Upper lobe of right lung (tissue), 1 donor: ENCODE measurements at places on chromosomes 16 and 17. TPM values are rescaled to one million over a fixed set of nuclear protein-coding genes. Genes with fewer than 3 reads are reported as not detected.

AP2B1 gene
- total RNA-seq: 153 TPM

TP53TG3D gene
- total RNA-seq: 1.3 TPM

ABAT gene
- 9.8 TPM for total RNA-seq

RGS11 gene
- 7.8 TPM for total RNA-seq

C1QTNF1 gene
- total RNA-seq: 28.3 TPM

HGS gene
- 88.3 TPM for total RNA-seq

TNRC6C gene
- total RNA-seq: 21.7 TPM

GRAP gene
- 10.6 TPM for total RNA-seq

- peak; percentile 85 for DNase-seq
Measured at GRCh38 chr16:11742093-11742535, 543 bp downstream of the TXNDC11 start.

- DNase-seq: peak; percentile 95
Measured at GRCh38 chr16:527015-527903, at the start of gene CAPN15. Gene CAPN15, plus strand, starts transcription at chr16:527712. Its CDS starts 19,127 bp downstream, at chr16:546839.

- no peak for DNase-seq
Measured at GRCh38 chr16:70158261-70158939, 15.2 kb upstream of the CLEC18C start.

- no peak for DNase-seq
Measured at GRCh38 chr16:85204242-85205010, 92.2 kb upstream of the CIBAR2 start.

DNA sequence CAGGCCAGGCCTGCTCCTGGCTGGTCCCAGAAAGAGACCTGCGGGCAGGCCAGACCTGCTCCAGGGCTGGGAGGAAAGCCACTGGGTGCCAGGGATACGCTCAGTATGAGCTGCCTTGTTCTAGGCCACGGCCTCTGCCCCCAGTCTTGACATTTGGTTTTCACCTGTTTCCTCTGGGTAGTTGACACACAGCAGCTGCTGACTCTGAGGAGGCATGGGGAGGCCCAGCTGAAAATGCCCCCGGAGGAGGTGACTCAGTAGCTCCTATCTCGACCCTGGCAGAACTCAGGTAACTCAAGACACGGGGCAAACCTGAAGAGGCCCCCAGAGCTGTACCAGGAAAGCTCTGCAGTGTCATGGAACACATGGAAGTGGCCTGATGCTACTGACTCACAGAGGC lies 13.9 kb upstream of the ADGRG1 start:
- DNase-seq: peak; percentile 46

DNA sequence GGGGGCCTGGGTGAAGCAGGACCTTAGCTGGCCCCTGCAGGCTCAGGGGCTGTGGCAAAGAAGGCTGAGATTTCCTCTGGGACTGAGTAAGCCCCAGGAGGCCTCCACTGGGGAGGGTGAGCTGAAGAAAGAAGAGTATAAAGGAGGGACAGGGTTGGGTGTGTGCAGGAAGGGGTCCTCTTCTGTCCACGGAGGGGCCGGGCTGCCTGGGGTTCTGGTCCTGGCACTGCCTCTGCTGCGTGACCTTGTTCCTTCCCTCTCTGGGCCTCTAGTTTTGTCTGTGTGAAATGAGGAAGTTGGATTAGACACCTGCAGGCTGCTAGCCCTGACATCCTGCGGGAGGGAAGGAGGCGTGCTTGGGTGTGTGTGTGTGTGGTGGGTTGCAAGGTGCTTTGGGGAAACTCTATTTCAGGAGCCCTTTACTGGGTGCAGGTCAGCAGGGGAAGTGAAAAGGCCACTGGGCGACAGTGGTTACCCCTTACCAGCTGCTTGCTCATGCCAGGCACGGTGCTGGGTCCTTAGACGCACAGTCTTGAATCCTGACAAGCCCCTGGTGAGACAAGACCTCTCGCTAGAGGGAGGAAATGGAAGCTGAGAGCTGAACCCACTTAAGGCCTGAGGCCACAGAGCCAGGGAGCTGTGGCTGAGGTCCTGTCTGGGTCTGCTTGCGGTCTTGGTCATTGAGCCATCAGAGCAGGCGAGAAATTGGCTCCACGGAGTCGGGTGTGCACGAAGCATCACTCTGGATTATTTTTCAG lies 60.7 kb downstream of the OR1D5 start:
- DNase-seq: peak; percentile 60

DNA sequence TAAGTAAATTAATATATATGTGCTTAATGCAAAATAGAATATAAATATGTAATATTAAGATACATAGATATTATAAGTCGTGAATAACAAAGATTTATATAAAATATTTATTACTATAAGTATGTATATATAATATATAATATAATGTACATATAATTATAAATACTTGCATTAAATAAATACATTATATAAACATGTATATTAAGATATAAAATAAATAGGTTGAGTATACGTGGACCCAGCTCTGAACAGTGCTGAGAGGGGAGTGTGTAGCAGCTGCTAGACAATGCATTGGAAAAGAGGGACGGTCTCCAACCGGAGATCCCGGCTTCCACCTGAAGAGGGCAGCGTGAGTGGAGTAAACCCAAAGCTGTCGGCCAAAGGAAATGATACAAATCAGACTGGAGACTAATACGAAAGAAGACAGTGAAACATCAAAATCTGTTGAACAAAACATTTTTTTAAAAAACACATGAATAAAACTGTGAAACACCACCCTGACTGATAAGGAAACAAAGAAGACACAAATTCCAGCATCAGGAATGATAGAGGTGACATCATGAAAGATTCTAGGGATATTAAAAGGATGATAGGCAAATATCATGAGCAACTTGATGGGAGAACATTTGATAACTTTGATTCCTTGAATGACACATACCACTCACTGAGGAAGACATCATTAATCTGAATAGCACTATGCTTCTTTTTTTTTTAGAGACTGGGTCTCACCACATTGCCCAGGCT lies 125.4 kb upstream of the CHMP6 start:
- DNase-seq: no peak

DNA sequence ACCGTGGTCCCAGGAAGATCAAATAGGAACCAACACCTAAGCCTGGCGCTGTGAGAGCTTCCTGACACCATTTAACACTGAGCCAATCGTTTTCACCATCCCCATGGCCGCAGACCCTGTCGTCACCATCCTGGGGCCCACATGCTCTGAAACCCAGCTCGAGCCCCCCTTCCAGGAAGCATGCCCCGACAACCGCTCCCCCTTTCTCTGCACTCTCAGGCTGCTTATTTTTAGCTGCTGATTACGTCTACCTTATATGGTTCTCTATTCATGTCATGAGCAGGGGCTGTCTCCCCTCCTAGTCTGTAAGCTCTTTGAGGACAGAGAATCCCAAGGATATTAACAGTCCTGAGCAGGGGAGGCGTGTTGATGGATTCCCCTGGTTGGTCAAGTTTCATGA lies 10.5 kb downstream of the SRL start:
- no peak for DNase-seq

DNA sequence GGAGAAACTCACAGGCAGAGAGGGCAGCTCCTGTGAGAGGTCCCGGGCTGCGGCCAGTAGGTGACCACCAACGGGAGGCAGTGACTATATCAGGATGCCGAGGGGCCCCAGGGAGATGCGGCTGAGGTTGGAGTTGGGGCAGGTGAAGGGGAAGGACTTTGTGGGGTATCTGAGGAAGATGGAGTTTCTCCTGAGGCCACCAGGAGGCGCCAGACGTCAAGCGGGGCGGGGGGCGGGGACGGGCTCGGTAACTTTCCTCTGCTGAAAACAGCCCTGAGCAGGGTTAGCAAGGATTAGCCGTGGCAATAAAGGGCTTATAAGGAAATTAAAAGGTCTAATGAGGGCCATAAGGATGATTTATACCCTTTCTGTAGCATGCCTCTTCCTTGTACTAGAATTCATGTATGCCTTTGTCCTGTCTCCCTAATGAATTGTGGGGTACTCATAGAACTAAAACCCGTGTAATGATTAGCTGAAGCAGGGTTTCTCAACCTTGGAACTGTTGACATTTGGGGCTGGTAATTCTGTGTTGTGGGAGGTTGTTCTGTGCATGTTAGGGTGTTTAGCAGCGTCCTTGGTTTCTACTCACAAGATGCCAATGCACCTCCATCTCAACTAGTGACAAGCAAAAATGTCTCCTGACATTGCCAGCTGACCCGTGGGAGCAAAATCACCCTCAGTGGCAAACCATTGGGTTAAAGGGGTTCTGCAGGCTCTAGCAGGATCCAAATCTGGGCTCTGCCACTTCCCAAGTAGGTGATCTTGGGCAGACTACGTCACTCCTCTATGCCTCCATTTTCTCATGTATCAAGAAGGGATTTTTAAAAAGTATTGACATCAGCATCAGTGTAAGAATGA lies 74.8 kb upstream of the GRIN2A start:
- DNase-seq: no peak

DNA sequence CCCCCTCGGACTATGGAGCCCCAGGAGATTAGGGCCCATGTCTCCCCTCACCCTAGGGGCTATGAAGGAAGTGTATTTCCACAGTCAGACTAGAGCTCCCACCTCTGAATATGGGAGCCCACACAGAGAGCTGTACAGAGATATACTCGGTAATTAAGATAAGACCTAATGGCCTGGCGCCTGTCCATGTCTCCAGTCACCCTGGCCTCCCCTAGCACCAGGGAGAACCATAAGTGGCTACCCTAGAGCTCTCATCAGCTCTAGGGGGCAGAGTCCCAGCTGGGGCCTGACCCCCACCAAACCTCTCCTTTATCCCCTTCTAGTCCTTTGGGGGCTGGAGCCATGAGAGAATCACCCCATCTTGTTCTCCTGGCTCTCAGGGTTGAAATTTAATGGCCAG lies 2.4 kb downstream of the TMEM101 start:
- no peak for DNase-seq

- DNase-seq: no peak
Measured at GRCh38 chr17:14760212-14760611, 459.3 kb downstream of the HS3ST3B1 start.

GRCh38 chr16:12553191-12553590 lies 250.5 kb downstream of the CPPED1 start:
- no peak for DNase-seq

- no peak for DNase-seq
Measured at GRCh38 chr17:869086-869485, 86.9 kb downstream of the MRM3 start.

DNA sequence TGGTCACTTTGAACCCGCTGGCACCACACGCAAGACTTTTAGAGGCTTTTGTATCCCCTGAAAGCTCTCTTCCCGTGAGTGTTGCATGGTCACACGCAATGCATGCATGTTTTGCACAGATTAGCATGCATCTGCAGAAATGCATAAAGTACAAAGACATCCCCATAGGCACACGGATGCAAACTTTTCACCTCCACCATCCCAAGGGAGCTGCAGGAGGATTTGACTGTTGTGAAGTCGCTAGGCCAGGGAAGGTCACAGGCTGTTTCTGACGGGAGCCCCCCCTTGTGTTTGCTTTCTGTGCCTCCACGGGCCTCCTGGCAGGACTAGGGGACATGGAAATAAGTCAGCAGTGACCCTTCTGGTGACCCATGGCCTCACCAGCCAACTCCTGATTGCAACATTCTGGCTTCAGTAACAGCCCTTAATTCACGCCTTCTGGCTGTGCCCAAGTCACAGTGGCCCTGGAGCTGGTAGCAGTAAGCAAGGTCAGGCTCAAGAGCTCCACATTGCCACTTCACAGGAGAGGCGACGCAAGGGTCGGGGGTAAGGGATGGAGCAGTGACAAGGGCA lies 45.1 kb downstream of the SOX9 start:
- no peak for DNase-seq

DNA sequence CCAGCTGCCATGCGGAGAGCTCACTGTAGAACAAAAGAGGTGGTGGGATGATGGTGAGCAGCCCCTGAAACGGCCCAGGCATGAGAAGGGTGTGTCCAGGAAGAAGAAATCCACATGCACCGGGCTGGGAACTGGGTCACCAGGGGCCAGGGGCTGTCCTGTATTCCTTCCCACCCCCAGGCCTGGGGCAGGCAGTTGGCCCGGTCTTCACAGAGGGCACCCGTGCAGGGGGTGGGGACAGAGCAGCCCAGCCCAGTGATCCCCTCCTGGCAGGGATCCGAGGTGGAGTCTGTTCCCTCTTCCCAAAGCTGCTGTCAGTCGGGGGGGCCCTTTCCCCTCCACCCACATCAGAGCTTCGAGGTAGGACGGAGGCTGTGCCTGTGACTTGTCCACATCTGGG lies 9.2 kb downstream of the HS3ST6 start:
- DNase-seq: no peak

DNA sequence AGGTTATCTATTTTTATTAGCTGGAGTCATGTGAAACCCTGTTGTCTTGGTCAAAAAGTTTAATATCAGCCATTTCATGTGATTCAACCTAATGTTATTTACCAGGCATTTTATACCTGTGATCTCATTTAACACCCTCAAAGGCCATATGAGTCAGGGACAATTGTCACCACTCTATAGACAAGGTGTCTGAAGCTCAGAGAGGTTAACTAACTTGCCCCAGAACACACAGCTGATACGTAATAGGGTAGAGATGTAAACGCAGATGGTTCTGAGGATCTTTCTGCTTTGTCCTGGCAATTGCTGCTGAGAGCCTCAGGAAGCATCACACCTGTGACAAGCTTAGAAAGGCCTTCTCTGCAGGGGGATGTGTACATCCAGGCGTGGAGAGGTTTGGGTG lies 4.9 kb downstream of the CD300A start:
- no peak for DNase-seq

DNA sequence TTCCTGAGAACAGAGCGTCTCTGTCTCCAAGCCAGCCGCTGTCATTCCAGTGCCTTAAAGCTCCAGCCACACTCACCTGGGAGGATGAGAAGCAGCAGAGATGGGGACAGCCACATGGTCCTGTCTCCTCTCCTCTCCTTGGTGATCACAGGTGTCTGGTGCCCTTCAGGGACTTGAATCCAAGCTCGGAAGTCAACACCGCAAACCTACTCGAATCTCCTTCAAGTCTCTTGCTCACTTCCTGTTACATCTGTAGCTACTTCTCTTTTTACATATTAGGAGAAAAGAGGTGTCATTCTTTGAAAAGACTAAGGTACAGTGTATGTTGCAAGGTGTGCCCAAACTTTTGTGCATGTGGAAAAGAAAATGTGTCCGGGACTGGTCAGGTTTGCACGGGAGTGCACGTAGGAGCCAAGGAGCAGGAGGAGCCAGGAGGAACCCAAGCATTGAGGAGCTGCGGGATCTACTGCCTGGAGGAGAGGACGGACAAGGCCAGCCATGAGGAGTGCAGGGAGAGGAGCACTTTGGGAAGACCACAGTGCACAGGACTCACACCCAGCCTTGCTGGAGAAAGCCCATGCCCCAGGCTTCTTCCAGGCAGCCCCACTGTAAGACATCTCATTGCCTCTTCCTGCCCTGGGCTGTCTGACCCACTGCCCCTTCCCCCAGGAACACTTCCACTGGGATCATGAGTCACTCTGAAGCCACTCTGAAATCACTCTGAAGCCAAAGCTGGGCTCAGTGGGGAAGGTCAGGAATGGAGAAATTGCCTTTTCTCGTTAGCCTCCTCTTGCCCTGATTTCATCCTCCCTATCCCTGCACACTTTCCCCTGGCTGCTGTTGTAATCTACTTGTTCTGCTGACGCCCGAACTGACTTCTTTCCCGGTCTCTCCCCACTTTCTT lies at the start of gene CD300LD:
CD300LD (minus strand) TSS at position 197 of the 904 bp plus-strand sequence; CDS start at position 116, 81 bp downstream.
- no peak for DNase-seq

GRCh38 chr17:49146620-49147306 lies 14.2 kb downstream of the B4GALNT2 start:
- DNase-seq: no peak
